Tibial nerve (tissue), 4 donors: ENCODE measurements at places on chromosomes 11 and 22. TPM values are rescaled to one million over a fixed set of nuclear protein-coding genes. Genes with fewer than 3 reads are reported as not detected.

ADAMTS8 gene
- 1.7 TPM for total RNA-seq

MGAT3 gene
- total RNA-seq = 26.2 TPM

H19 gene
- 433 TPM for total RNA-seq

DAGLA gene
- total RNA-seq = 1.1 TPM

KRTAP5-2 gene
- not detected for total RNA-seq

ASPHD2 gene
- 0.21 TPM for total RNA-seq

FADS1 gene
- 51.6 TPM for total RNA-seq

GRCh38 chr11:101428918-101429317 is 154.9 kb downstream of the TRPC6 start:
- no peak overlapping the region for H3K4me3 ChIP-seq
- no peaks in the 10 kb centered on the region for H3K36me3 ChIP-seq
- DNase-seq = no peak
- no peak overlapping the region for H3K27ac ChIP-seq
- H3K27me3 ChIP-seq = no peaks in the 10 kb centered on the region
- no peaks in the 10 kb centered on the region for H3K4me1 ChIP-seq

DNA sequence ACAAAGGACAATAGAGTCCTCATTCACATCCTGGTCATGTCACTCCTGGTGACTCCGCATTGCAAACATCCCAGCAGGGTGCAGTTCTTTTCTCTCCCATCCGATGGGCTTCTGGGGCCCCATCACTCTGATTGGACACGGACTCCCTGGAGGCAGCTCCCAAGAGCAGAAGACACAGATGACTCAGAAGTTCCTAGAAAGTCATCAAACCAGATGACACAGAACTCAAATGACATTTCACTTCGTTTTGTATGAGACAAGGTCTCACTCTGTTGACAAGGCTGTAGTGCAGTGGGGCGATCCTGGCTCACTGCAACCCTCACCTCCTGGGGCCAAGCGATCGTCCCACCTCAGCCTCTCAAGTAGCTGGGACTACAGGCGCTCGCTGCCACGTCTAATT is 33.2 kb downstream of the ZNF195 start:
- H3K4me1 ChIP-seq = no peaks in the 10 kb centered on the region
- no peak overlapping the region for H3K27ac ChIP-seq
- no peak overlapping the region for H3K4me3 ChIP-seq
- no peaks in the 10 kb centered on the region for H3K36me3 ChIP-seq
- H3K27me3 ChIP-seq = no peaks in the 10 kb centered on the region

- no peak overlapping the region for H3K4me3 ChIP-seq
- DNase-seq = no peak
- no peaks in the 10 kb centered on the region for H3K4me1 ChIP-seq
- no peaks in the 10 kb centered on the region for H3K36me3 ChIP-seq
- H3K27me3 ChIP-seq = no peaks in the 10 kb centered on the region
- H3K27ac ChIP-seq = no peak overlapping the region
Measured at GRCh38 chr22:17733466-17733865, 40.8 kb downstream of the BID start.

- no peak overlapping the region for H3K27ac ChIP-seq
- no peaks in the 10 kb centered on the region for H3K36me3 ChIP-seq
- no peak overlapping the region for H3K4me3 ChIP-seq
- H3K4me1 ChIP-seq = peaks cover 4% of the 10 kb centered on the region
- no peaks in the 10 kb centered on the region for H3K27me3 ChIP-seq
Measured at GRCh38 chr11:119835753-119836152, 106.8 kb upstream of the NECTIN1 start.

DNA sequence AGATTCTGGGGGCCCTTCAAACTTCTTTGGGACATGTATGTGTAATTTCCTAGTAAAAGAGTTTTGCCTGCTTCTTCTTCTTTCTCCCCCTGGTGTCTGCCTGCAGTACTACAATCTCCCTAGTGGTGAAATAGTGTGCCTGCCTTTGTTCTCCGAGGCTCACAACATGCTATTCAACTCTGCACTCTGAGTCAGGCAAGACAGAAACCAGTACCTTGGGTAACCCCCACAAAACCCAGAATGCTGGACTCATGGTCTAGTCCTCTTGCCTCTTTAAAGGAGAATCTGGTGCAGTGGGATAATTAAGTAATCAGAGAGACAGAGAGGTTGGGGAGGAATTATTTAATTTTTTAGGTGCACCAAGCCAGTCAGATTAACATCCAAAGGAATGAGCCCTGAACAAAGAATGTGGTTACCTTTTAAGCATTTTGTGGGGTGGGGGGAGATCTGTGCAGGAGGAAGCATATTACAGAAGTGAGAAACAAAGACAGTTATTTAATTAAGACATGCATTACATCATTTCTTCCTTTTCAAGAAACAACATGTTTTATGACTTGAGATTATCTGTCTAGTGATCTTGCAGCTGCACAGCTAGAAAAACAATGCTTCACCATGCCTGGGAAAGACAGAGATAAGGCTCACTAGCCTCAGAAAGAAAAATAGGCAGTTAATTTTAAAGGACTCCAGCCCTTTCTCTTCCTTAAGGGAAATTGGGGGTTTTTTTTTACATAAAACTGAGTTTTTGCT is 11.0 kb upstream of the MS4A6A start:
- DNase-seq = peak; percentile 77
- no peaks in the 10 kb centered on the region for H3K4me1 ChIP-seq
- H3K27ac ChIP-seq = no peak overlapping the region

- no peak overlapping the region for H3K27ac ChIP-seq
- no peaks in the 10 kb centered on the region for H3K4me1 ChIP-seq
- H3K27me3 ChIP-seq = no peaks in the 10 kb centered on the region
Measured at GRCh38 chr22:50436841-50437341, 37.9 kb downstream of the SBF1 start.

GRCh38 chr11:67276781-67277230 is 10.5 kb downstream of the GRK2 start:
- no peak for DNase-seq
- peak overlapping the region; percentile 24 for H3K4me3 ChIP-seq
- H3K4me1 ChIP-seq = peaks cover 83% of the 10 kb centered on the region
- peaks cover 28% of the 10 kb centered on the region for H3K36me3 ChIP-seq
- no peaks in the 10 kb centered on the region for H3K27me3 ChIP-seq

DNA sequence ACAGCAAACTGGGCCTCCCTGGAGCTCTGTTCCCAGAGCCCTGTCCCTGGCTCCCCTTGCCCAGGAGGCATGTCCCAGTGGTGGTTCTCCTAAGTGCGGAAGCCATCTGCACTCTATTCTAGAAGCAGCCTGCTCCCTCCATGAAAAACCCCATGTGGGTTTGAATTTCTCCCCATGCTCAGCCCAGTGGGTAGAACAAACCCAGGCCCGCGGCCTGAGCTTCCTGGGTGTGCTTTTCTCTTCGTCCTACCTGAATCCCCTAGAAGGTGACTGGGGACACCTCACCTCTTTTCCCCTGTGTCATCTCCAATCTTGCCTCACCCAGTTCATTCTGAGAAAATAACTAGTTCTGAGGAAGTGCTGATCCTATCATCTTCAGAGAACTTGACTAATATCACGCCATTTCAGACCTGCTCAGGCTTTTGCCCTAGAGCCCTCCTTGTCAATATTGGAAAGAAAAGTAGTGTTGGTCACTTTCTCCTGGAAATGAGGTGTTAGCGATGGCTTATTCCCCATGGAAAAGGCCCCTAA is 15.9 kb downstream of the IL10RA start:
- peaks cover 7% of the 10 kb centered on the region for H3K4me1 ChIP-seq
- H3K27me3 ChIP-seq = no peaks in the 10 kb centered on the region
- peak overlapping the region; percentile 64 for H3K27ac ChIP-seq
- no peak for DNase-seq
- H3K4me3 ChIP-seq = no peak overlapping the region
- H3K36me3 ChIP-seq = no peaks in the 10 kb centered on the region

DNA sequence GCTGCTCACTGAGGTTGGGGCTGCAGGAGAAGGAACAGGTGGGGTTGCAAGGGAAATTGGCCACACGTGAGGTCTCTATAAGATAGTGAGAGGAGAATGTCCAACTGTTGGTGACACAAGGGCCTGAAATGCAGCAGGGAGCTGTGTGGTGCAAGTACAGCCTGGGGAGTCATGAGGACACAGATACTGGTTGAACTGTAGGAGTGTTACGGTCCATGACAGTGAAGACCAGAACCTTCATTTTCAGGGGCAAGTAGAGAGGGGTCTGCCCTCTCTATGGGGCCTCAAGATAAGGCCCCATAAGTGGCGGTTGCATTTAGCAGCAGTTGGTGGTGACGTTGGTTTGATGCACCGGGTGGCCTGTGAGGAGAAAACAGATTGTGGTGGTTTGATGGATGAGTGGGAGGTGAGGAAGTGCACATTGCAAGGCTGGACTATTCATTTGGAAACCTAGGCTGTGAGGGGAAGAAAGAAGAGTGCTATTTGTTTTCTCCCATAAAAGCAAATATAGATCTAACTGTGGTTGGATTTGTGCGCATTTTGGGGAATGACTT is 39.4 kb downstream of the MICAL2 start:
- peaks cover 5% of the 10 kb centered on the region for H3K4me1 ChIP-seq
- H3K4me3 ChIP-seq = no peak overlapping the region

- no peak for DNase-seq
- H3K4me3 ChIP-seq = peak overlapping the region; percentile 82
- peak overlapping the region; percentile 93 for H3K27ac ChIP-seq
- H3K27me3 ChIP-seq = no peaks in the 10 kb centered on the region
- H3K4me1 ChIP-seq = peaks cover 16% of the 10 kb centered on the region
- H3K36me3 ChIP-seq = no peaks in the 10 kb centered on the region
Measured at GRCh38 chr11:8963569-8964323, 496 bp downstream of the TMEM9B start.

DNA sequence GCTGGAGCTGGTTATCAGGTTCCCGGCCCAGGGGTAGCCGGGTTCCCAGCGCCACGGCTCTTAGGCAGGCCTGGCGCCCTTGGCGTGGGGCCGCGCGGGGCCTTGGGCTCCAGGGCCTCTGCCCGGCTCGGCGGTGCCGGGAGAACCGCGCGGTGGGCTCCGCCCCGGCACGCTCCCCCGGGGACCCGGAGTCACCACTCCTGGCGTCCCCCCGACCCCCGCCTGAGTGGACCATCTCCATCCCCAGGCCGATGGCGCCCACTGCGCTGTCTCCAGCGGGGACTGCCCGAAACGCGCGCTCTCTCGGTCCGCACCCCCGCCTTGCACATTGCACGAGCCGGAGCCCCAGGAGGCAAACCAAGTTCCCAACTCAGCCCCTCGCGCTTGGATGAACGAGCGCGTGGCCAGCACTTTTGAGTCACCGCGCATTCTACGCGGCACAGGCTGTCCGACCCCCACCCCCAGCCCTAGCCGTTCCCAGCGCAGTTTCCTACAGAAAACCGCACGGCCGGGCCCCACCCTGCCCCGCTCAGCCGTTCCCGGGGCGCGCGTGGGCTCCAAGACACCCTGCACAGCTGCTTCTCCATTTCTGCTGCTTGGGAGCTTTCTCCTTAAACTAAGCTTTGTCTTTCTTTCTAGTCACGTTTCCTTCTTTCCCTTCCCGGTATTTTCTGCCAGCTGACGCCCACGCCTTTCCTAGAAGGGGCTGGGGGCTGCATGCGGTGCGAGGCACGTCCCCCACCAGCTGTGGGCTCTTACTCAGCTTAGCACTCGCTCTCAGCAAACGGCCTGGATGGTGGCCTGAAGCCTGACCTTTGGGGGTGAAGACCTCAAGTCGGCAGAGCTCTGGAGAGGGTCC is 650 bp upstream of the CHID1 start:
- H3K4me3 ChIP-seq = peak overlapping the region; percentile 88
- H3K4me1 ChIP-seq = no peaks in the 10 kb centered on the region
- no peaks in the 10 kb centered on the region for H3K27me3 ChIP-seq
- H3K27ac ChIP-seq = peak overlapping the region; percentile 89
- no peaks in the 10 kb centered on the region for H3K36me3 ChIP-seq

DNA sequence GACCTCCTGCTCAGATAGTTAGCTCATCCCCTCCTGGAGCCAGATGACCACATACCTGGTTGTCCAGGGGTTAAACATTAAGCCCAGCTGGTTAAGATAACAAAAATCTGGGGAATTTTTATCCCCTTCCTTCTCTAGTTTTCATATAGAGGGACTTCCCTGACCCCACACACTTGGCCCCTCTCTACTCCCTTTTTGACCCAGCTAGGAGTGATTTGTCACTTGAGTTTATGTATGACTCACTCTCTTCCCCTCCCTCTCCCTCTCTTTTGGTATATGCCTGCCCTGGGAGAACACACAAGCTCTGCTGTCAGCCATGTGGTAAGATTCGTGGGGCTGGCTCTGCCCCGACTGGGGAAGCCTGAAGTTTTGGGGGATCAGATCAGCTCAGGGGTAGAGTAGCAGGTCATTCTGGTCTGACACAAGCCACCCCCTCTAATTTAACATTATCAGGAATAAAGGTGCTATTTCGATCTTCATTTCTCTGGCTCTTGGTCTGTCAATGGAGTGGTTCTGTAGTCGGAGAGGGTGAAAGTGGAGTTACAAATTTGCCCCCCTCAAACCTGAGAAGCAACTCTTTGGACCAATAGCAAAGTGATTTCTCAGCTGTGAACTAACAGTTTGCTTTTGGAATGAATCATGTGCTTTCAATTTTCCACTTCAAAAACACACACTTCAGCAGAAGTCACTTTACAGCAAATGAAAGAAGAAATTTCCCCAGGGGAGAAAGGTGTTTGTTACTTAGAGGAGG is 415.3 kb upstream of the CADM1 start:
- peaks cover 11% of the 10 kb centered on the region for H3K4me1 ChIP-seq
- no peak for DNase-seq
- no peaks in the 10 kb centered on the region for H3K36me3 ChIP-seq
- no peaks in the 10 kb centered on the region for H3K27me3 ChIP-seq
- no peak overlapping the region for H3K27ac ChIP-seq
